CD4-positive, alpha-beta memory T cell (primary cell): ENCODE measurements at places on chromosomes 4 and X.

- no peak for DNase-seq
Measured at GRCh38 chr4:15438939-15439524, 11.2 kb downstream of the C1QTNF7 start.

DNA sequence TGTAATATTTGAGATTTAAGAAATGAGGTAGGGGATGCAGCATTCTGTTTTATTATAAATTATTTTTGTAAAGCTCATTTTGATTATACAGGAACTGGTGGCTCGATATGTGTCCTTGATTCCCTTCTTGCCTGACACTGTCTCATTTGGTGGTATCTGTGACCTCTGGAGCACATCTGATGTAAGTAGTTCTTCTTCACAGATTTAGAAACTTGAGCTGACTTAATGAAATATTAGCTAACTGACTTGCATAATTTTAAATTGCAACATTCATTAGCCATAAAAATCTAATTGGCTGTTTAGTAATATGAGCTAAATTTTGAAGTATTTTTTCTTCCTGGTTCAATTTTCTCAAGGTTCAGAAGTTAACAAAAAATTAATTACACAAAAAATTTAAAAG lies 69.1 kb downstream of the FBXL5 start:
- DNase-seq = no peak

GRCh38 chr4:8028884-8029568 lies 89.4 kb upstream of the AFAP1 start:
- no peak for DNase-seq

- DNase-seq = no peak
Measured at GRCh38 chr4:26447378-26447777, 42.9 kb downstream of the CCKAR start.

GRCh38 chrX:34406580-34406979 lies 250.5 kb downstream of the TMEM47 start:
- no peak for DNase-seq

- DNase-seq = no peak
Measured at GRCh38 chr4:23922013-23922412, 32.2 kb upstream of the PPARGC1A start.

- DNase-seq = no peak
Measured at GRCh38 chr4:162683659-162684370, 482.9 kb downstream of the NAF1 start.
